Jurkat, Clone E6-1 (cell line): ENCODE measurements at places on chromosomes 2 and 18.

DNA sequence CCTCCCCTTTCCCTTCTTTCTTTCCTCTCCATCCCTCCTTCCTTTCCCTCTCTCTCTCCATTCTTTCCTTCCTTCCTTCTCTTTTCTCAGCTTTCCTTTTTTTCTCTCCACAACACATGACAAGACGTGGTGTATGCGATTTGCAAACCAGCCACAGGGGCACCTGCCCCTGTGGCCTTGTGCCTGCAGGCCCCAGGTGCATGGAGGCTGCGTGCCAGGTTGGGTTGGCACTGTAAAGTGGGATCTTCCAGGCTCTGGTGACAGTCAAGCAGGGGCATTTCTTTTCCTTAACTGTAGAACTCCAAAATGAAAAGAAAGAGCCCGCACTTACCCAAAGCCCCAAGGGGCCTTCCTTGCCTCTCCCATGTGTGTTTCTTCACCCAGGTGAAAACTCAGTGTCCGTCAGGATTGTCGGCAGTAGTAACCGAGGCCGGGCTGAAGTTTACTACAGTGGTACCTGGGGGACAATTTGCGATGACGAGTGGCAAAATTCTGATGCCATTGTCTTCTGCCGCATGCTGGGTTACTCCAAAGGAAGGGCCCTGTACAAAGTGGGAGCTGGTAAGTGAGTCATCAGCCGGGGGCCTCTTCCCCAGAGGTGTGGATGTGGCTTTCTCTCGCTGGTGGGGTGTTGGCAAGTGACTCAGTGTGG is 50.9 kb downstream of the MARCO start:
- no peak for DNase-seq

GRCh38 chr2:208373460-208374089 is 33.0 kb upstream of the PTH2R start:
- peak; percentile 34 for DNase-seq

DNA sequence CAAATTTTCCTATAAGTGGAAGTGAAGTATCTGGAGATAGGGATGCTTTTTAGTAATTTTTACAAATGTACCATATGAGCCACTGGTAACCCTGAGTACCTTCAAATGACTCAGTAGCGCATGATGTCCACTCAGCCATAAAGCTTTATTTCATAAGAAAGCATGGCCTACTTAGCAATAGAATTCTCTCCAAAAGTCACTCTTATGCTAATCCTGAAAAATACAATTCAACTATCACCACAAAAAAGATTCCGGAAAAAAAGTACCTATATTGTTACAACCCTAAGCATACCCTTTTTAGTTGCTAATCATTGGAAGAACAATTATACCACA is 732.2 kb downstream of the SOCS6 start:
- no peak for DNase-seq

- DNase-seq = no peak
Observed at GRCh38 chr2:44005846-44006245, 10.1 kb upstream of the LRPPRC start.

- no peak for DNase-seq
Observed at GRCh38 chr2:232568161-232568560, 17.7 kb downstream of the EIF4E2 start.

- peak; percentile 25 for DNase-seq
Observed at GRCh38 chr2:121095257-121096080, 189.5 kb downstream of the TFCP2L1 start.

DNA sequence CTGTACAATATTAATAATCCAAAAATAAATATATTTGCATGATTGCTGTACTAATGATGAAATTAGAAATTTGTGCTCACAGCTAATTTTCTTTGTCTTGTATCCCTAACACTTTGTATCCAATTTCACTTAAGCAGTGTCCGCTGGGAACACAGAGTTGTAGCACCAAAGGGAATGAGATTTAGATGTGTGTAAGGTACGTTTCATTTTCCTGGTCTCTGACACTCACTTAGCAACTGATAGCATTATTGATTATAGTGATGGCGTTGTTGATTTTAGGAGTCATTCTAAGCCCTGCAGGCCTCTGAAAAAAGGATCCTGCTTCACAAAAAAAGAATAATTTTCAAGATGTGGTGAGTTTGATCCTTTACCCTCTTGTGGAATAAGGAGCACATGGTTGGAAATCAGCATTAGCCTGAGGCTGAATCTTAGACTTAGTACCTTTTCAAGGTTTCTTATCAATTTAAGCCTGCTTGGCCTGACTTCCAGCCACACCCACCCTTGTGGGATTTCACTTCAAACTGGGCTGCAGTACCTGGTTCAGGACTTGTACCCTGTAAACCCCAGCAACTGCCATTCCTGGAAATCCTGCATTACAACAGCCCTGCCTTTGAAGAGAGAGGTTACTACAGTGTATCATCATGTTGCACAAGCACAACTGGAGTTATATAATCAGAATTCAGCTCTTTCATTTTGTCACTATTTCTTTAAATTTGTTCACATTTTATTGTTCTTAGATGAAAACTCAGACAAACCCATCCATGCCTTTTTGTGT is 116.2 kb downstream of the RND3 start:
- no peak for DNase-seq

DNA sequence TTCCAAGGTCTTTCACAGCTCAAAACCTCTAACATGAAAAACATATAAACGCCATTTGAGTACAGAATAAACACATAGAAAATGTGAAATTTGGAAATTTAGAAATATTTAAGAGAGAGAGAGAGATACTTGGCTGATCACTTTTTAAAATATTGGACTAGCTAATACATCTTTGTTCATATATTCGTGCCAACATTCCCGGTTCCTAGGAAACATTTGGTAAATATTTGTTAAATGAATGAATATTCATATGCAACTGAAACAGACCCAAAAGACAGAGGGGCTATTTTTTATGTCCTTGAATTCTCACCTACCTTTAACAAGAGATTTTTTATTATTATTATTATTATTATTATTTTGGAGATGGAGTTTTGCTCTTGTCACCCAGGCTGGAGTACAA is 8.3 kb upstream of the COLEC12 start:
- DNase-seq = no peak

- DNase-seq = no peak
Observed at GRCh38 chr2:109542384-109542783, 71.4 kb downstream of the SEPTIN10 start.

GRCh38 chr2:191646163-191646902 is 31.6 kb upstream of the NABP1 start:
- no peak for DNase-seq

GRCh38 chr2:23422089-23423061 is 37.4 kb downstream of the KLHL29 start:
- DNase-seq = no peak

GRCh38 chr2:234025466-234025865 is 25.0 kb upstream of the SPP2 start:
- no peak for DNase-seq

GRCh38 chr2:128791120-128791984 is 472.7 kb upstream of the HS6ST1 start:
- no peak for DNase-seq

DNA sequence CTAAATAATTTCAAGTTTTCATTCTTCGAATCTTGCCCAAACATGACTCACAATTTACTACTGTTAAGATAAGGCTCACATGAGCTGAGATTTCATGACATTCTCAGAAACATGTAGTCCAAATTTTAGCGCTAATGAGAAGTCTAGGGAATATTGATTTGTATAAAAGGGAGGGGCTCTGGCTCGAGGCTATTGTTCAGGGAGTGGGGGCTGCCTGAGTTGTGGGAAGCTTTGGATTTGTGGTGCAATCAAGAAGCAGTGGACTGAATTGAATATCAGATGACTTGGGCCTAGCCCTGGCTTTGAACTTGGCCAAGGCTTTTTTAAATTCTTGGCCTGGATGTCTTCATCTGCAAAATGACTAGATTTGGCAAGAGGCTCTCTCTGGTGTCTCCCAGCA is 674.9 kb upstream of the FANCL start:
- no peak for DNase-seq

- DNase-seq = no peak
Observed at GRCh38 chr2:106565599-106565998, 78.4 kb downstream of the CD8B2 start.

DNA sequence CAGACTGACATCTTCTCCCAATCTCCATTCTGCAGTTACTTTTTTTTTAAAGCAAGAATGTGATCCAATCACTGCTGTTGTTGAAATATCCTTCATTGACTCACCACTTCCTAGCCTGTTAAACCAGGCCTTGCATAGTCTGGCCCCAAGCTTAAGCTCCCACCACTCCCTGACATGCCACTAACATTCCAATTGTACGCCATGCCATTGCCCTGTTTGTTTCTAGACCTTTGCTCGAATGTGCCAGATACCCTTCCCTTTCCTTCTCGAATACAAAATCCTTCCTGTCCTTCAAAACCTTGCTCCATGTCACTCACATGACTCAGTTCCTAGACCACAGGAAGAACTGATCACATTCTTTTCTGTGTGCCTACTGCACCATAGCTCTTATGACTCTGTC is 224.2 kb downstream of the CYRIA start:
- no peak for DNase-seq

- no peak for DNase-seq
Observed at GRCh38 chr2:46748735-46749531, 166.7 kb downstream of the MCFD2 start.

- no peak for DNase-seq
Observed at GRCh38 chr2:19349911-19350677, 8.3 kb downstream of the OSR1 start.

DNA sequence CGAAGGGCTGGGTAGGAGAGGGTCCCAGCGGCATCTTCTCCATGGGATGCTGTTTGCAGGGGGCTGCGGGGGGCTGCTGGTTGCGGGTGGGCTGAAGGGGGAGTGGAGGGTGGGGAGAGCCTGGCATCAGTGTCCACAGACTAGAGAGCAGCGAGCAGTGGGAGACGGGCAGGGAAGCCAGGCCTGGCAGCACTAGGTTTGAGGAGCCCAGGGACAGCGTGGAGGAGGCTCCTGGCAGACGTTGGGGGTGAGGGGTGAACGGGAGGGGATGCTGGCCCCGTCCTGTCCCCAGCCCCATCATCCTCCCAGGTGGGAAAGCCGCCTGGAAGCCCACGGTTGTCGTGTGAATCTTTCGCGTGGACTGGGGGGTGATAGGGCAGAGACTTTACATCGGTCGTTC is 48.2 kb upstream of the TFCP2L1 start:
- DNase-seq = no peak

DNA sequence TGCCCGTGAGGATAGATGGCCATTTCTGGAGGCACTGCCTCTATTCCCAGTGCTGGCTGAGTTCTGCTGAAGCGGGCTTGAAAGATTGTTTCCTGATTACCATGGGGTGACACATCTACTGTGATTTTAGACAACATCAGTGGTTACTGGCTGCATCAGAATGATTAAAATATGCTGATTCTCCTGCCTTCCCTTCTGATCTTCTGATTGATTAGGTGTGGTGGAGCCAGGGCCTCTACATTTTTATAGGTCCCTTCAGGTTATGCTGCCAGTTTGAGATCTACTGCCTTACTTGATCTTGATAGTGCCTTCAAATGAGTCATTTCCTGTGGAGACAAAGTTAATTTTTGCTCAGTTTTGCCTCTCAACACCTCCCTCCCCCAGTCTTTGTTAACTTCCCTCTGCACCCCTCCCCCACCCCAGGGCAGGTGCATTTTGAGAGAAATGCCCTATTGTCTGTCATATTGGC is 31.6 kb upstream of the SNORC start:
- DNase-seq = peak; percentile 71

DNA sequence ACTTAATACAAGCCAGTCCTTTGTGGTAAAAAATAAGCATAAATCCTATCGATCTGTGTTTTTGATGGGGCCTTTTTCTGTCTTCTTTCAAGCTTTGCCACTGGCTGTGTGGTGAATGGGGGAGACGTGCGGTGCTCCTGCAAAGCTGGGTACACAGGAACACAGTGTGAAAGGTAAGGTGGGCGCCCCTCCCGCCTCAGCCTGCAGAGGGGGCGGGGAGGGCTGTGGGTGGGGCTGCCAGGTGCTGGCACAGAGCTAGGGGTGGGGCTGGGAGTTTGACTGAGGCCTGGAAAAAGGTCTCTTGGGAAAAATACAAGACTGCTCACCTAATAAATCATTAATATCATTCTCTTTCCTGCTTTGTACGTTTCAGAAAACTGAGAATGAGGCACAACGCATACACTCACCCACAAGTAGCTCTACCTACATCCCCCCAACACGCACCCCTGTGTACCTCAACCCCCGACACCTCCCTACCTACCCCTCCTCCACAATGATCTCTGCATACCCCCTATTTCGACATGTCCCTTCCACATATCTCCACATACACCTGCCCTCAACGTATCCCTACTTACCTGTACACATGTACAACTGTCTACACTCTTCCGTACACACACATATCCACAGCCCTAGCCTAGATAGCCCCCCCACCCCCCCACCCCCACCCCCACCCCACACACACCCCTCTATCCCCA is 129.7 kb upstream of the TTC39C start:
- no peak for DNase-seq

DNA sequence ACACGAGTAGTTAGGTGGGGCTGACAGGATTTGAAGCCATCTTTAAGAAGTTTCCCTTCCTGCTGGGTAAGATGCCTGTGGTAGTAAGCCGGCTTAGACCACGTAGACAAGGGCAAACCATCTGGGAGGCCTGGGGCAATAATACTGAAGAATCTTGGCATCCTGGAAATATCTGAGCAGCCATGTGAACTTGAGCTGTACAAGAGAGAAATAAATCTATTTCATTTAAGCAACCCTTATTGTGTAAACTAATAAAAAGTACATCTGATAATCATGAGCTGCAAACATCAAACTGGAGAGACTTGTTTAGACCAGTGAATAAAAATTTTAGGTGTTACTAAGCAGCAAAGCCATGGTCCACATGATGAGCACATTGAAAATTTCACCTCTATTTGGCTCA is 11.4 kb upstream of the CETN1 start:
- DNase-seq = no peak

DNA sequence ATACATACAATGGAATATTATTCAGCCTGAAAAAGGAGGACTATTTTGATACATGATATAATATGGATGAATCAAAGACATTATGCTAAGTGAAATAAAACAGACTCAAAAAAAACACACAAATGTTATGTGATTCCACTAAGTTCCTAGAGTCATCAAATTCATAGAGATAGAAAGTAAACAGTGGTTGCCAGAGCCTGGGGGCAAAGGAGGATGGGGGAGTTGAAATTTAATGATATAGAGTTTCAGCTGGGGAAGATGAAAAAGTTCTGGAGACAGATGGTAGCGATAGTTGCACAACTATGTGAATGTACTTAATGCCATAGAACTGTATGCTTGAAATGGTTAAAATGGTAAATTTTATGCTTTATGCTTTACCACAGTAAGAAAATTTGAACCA is 119.7 kb downstream of the METTL4 start:
- DNase-seq = no peak

GRCh38 chr2:68027959-68028358 is 34.8 kb downstream of the C1D start:
- DNase-seq = no peak
